ENCODE measurements at places on chromosomes 16 and 17. TPM values are rescaled to one million over a fixed set of nuclear protein-coding genes. Genes with fewer than 3 reads are reported as not detected.
A peak's percentile ranks its signal among the peaks of the same experiment; 100 is the strongest.

DNA sequence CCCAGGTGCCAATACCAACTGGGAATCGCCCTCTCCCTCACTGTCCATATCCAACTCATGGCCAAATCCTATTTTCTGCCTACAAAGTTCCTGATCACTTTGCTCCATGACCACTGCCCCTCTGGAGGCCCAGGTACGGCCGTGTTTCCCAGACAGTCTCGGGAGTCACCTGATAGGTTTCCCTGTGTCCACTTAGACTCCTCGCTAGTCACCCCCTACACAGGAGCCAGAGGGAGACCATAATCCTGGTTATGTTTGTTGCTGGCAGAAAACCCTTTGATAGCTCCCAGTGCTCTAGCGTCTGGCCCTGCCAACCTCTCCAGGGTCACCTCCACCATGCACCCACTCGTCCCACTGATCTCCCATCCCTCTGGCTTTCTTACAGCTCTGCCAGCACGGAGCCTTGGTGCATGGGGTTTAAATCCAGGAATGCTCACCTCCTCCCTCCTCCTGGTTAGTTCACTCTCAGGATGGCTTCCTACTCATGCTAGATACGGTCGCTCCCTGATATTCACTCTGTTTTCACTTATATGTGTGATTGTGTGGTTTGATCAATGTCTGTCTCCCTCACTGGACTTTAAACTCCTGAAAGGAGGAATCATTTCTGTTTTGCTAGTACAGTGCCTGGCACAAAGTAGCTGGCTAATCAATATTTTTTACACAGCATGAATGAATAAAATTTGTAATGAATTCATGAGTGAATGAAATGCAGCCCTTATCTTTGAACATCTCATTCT lies 7.5 kb upstream of the CALB2 start:
- DNase-seq, result no peak
- H3K36me3 ChIP-seq, result no peaks in the 10 kb centered on the region
- H3K4me1 ChIP-seq, result no peaks in the 10 kb centered on the region
- peaks cover 38% of the 10 kb centered on the region for H3K27me3 ChIP-seq
- H3K27ac ChIP-seq, result no peak overlapping the region

DNA sequence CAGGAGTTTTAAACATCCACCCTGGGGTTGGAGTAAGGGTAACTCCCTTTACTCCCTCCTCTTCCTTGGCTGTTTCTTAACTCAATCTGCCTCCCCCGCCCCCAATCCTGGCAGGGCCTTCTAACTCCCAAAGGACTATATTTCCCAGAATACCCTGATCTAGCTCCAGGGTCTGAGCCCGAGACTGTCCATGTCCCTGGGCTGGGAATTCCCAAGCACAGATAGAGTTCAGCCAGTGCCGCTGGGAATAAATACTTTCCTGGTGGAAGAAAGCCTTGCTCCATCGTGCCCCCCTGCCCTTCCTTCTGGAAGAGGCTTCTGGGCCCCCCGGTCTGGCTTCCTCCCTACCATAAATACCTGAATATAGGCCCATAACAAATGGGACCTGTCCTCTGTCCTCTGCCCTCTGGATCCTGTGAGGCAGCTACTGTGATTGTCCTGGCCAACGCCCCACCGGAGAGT lies 10.2 kb downstream of the BAHCC1 start:
- no peaks in the 10 kb centered on the region for H3K27me3 ChIP-seq
- H3K27ac ChIP-seq, result peak overlapping the region; percentile 92
- peak; percentile 86 for DNase-seq
- H3K4me1 ChIP-seq, result peaks cover 67% of the 10 kb centered on the region
- H3K4me3 ChIP-seq, result no peak overlapping the region

- H3K27ac ChIP-seq, result no peak overlapping the region
- H3K36me3 ChIP-seq, result no peaks in the 10 kb centered on the region
- no peaks in the 10 kb centered on the region for H3K4me1 ChIP-seq
- DNase-seq, result no peak
These were observed 161.4 kb upstream of the CDH11 start for GRCh38 chr16:65283181-65283651.

Gene BIRC5
- polyA plus RNA-seq, result 0.28 TPM

All from heart right ventricle (tissue), 16 donors.